ENCODE measurements at places on chromosomes 1 and 21.

DNA sequence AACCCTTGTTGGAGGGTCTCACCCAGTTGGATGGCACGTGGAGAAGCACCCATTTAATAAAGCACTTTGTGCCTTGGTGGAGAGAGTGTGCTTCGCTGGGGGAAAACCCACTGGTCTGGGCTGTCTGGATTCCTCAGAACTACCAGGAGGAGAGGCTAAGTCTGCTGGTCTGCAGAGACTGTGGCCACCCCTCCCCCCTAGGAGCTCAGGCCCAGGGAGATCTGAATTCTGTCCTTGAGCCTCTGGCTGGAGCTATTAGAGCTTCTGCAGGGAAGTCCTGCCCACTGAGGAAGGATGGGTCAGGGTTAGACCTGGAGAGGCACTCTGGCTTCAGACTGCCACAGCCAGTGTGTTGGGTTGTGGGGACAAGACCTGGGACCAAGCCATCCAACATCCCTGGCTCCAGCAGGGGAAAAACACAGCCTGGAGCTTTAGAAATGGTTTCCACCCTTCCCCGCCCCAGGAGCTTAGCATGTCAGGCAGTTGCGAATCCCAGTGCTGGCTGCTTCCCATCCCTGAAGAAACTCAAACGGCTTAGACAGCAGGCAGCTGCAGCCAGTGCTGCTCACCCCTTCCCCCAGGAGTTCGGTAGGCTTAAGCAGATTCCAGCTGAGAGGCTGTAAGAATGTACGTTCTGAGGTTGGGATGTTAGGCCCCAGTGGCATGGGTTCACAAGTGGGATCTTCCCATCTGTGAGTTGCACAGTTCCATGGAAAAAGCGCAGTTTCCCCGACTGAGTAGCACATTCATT is 288.3 kb downstream of the TGFB2 start:
- DNase-seq = no peak

DNA sequence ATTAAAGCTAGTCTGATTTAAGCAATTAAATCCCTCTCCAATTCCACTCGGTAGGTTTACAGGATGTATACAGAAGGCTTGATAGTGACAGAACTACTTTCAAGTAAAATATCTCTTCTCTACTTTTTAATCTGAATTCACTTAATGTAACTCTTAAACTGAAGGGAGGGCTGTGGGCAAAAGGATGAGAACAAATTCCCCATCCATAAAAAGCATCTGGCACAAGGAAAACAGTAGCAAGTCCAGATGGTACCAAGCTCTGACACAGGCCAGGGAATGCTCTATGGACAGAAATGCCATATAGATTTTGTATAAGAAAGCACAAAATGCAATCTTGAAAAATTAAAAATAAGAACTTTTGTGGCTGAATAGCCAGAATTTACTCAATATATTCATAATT is 53.1 kb upstream of the USH2A start:
- no peak for DNase-seq

- no peak for DNase-seq
These were observed 80.8 kb upstream of the RAB4A start for GRCh38 chr1:229190057-229190575.

DNA sequence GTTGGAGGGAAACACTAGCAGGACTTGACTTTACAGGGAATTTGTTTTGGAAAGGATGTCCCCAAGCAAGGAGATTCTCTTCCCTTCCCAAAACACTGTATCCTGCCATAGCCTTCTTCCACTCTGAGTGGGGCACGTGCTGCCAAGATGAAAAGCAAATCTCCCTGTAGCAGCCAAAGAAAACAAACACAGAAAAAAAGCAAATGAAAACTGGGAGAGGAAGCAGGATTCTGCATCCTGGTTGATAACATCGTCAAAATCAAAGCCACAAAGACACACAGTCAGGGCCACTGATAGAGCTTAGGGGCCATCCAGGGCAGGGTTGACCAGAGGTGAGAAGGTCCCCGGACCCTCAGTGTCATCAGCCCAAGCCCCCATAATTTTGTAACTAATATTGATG is 16.0 kb upstream of the MTARC2 start:
- no peak for DNase-seq

DNA sequence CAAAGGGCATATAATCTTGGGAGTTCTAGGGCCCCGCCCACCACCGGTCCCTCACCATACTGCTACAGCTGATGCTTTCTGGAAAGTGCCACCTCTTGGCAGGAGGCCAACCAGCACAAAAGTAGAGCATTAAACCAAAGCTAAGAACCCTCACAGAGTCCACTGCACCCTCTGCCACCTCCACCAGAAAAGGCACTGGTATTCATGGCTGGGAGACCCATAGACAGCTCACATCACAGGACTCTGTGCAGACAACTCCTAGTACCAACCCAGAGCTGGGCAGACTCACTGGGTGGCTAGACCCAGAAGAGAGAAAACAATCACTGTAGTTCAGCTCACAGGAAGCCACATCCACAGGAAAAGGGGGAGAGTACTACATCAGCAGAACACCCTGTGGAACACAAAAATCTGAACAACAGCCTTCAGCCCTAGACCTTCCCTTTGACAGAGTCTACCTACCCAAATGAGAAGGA is 10.8 kb downstream of the THEM4 start:
- no peak for DNase-seq

DNA sequence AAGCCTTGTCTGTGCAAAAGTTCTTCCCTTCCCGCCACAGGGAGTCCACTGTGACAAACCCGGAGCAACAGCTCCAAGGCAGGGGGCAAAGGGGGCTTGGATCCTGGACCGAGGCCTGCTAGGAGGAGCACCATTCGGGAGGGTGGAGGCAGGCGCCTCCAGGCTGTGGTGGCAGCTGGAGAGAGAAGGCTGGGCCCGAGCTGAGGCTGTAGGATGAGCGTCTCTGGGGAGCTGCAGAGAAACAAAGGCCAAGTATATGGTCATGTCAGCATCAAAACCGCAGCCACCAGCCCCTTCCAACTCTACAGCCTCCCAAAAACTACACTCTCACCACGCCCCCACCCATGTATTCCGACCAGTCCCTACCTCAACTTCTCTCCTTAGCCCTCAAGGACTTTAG is 579 bp downstream of the SH3BP5L start:
- DNase-seq = no peak

DNA sequence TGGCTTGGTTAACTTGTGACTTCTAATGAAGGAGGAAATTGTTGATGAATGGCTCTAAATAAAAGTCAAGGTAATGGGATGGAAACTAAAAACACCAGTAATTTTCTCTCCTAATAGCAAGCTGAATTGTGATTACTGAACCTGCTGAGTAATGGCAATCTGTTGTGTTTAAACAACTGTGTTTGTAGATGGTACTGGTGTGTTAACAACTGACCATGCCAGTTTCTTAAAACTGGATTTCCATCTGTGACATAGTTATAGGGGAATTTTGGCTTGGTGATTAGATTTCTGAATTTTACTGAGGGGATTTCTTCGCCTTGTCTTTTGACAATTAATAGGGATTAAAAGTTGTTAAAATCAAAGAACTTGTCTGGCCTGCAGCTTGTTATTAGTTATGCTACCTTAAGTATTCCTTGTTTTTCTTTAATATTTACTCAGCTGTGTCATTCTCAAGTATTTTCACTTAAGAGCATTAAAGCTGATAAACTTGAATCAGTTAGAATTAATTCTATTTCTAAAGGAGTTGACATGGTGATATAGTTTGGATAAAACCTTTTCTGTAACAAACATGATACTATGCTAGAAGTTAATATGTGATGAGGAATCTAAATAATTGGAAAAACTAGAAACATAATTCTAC is 7.9 kb upstream of the ERO1B start:
- DNase-seq = no peak

DNA sequence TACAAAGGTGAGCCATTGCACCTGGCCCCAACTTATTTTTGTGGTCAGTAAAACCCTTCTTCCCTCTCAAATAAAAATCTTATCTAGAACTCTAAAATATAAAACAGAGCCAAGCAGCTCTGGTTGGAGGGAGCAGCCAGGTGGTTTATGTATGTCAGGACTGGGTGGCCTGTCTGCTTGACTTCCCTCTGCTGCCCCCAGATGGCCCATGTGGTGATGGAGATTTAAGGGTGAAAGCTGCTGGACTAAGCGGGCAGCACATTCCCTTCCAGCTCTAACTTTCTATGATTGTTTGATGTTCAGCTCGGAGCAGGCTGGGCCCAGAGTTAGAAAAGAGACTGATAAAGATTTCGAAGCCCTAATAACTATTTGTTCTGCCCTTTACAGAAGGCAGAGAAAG is 11.9 kb upstream of the PAQR6 start:
- DNase-seq = no peak

DNA sequence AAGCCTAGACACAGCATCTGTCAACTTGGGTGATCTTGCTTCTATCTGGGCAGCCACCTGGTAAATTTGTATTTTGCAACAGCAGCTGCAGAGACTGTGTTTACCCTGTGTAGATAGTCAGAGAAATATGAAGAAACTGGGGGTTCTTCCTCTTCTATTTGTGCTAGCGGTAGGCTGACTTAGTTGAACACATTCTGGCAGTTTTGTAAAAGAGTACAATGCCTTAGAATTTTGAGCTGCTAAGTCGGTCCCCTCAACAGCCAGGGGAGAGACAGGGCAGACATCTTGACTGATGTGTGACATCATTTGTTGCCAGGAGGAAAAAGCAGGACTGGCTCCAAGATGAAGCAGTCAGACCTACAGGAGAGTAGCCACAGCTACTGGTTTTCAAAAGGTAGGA is 53.7 kb downstream of the KCNJ6 start:
- no peak for DNase-seq

GRCh38 chr1:196902344-196902743 is 14.5 kb downstream of the CFHR4 start:
- no peak for DNase-seq

GRCh38 chr1:241240069-241240468 is 116.9 kb downstream of the RGS7 start:
- no peak for DNase-seq

GRCh38 chr1:76951153-76951552 is 83.9 kb downstream of the ST6GALNAC5 start:
- DNase-seq = no peak

GRCh38 chr1:165988817-165989216 is 161.4 kb downstream of the UCK2 start:
- DNase-seq = no peak

- DNase-seq = no peak
These were observed 117.2 kb upstream of the FGGY start for GRCh38 chr1:59179673-59180072.

- no peak for DNase-seq
These were observed 286.7 kb downstream of the SRGAP2C start for GRCh38 chr1:121471523-121471922.

GRCh38 chr1:19268445-19268844 is 16.8 kb downstream of the MRTO4 start:
- DNase-seq = no peak

GRCh38 chr1:90210633-90211491 is 216.0 kb downstream of the ZNF326 start:
- DNase-seq = no peak

DNA sequence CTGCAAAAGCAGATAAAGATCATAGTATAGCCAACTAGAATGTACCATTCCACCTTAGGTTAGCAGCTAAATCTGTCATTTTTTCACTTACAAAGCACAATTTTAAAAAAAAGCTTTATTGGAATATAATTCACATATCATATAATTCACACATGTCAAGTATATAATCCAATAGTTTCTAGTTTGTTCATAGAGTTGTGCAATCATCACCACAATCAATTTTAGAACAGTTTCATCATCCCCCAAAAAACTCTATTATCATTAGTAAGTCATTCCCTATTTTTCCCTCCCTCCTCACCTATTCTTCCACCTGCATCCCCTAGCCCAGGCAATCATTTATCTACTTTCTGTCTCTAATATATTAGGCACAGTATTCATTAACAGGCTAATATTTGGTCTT is 32.0 kb upstream of the INSL5 start:
- no peak for DNase-seq

DNA sequence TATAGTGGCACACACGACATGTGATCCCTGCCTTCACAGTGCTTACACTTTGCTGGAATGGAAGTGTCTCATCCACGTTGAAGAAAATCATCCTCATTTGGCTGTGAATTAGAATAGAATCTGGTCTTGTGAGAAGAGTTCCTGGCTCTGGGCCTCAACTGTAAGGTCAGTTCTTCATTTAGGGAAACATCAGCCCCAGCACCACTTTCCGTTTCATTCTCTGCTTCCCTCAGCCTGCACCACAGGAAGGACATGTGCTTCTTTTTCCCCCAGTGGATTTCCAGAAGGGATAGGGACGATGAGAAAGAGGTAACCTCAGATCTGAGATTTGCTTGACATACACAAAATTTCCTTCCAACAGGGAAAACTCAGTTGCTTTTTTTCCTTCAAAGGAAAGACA is 3.7 kb upstream of the ALX3 start:
- DNase-seq = no peak

DNA sequence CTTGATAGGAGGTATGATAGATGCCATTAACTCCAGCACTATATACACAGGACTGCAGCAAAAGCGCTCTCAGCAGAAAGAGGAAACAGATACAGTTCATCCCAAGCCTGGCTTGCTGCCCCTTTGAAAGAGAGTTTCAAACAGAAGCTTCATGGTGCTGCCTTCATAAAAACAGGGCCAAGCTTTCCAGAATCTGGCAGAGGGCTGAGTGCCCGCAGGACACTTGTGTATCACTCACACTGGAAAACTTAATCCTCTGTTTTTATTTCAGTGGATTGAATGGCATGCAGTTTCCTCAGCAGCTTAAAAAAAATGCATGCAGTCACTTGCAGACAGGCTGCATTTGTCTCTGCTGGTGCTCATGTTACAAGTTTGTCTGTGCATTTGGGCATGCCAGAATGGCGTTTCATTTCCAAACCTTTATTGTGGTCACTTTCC is 40.4 kb downstream of the KCNJ15 start:
- DNase-seq = no peak

- no peak for DNase-seq
These were observed 65.7 kb downstream of the RUNX3 start for GRCh38 chr1:24864370-24864777.

GRCh38 chr21:39051588-39051949 is 131.7 kb downstream of the PSMG1 start:
- DNase-seq = no peak

DNA sequence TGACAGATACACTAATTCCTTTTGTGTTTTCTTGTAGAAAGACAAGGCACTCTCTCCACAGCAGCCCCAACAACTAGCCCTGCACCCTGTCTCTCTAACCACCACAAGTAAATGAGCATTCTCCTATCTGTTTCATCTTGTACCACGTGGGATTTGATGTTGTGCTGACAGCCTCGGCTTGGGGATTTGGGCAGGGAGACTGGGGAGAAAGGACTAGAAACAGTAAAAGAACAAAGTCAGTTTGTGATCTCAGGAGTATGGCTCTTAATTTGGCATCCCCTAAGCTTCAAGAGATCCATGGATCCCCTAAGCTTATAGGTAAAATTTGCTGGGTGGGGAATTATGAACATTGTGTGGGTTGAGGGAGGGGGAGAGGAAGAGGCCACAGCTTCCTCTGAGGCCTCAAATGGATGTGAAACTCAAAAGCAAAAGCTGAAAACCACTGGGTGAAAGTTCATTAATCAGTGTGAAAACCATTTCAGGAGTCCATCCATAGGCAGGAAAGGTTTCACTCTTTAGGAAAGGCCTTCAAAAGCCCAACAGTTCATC is 3.1 kb downstream of the C1orf162 start:
- DNase-seq = no peak
